ENCODE measurements at places on chromosomes 1 and 21. TPM values are rescaled to one million over a fixed set of nuclear protein-coding genes. Genes with fewer than 3 reads are reported as not detected.

- no peak for DNase-seq
Observed at GRCh38 chr21:31583498-31583897, 76.0 kb upstream of the SOD1 start.

DNA sequence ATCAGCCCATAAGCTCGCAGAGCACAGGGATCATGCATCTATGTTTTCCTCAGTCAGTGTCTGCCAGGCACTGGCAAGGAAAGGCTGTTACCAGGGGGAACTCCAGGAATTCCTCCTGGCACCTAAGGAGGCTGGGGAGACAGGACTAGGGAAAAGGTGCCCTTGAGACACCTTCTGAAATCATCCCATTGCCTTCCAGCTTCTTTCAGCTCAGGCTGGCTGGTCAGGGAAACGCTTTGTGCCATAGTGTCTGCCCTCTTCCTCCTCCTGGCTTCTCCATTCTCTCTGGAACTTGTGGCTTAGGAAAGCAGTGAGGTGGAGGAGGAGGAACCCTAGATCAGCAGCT is 13.8 kb downstream of the LMNA start:
- no peak for DNase-seq

DNA sequence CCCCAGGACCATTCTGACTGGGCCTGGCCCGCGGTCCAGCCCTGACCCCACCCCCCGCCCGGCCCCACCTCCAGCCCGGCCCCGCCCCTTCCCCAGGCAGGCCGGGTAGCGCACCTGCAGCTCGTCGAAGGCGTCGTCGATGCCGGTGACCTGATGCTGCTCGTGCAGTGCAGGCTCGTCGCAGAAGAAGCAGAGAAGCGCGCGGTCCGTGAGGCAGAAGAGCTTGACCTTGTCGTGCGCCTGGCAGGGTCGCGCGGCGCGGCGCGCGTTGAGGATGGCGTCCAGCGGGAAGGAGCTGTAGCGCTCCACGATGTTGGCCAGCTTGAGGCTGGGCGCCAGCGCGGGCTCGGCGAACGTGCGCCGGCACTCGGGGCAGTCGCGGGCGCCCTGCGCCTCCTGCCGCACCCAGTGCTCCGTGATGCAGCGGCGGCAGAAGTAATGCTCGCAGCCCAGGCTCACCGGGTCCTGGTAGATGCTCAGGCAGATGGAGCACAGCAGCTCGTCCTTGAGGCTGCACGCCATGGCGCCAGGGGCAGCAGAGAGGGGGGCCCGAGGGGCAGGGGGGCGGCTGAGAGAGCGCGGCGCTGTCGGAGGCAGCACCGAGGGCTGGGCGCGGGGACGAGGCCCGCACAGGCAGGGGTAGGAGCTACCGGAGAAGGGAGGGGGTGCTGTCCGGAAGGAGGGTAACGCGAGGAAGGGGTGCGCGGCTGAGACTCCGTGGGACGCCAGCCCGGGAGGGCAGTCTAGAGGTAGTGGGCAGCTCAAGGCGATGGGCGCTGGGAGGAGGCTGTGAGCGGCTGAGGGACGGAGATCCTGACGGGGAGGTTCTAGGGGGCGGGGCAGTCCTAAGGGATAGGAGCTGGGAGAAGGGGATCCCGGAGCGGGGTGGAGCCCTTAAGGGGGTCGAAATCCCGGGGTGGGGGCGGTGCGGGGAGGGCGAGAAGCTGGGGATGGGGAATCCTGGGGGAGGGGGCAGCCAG is 642 bp downstream of the TRIM62 start:
- DNase-seq: no peak

DNA sequence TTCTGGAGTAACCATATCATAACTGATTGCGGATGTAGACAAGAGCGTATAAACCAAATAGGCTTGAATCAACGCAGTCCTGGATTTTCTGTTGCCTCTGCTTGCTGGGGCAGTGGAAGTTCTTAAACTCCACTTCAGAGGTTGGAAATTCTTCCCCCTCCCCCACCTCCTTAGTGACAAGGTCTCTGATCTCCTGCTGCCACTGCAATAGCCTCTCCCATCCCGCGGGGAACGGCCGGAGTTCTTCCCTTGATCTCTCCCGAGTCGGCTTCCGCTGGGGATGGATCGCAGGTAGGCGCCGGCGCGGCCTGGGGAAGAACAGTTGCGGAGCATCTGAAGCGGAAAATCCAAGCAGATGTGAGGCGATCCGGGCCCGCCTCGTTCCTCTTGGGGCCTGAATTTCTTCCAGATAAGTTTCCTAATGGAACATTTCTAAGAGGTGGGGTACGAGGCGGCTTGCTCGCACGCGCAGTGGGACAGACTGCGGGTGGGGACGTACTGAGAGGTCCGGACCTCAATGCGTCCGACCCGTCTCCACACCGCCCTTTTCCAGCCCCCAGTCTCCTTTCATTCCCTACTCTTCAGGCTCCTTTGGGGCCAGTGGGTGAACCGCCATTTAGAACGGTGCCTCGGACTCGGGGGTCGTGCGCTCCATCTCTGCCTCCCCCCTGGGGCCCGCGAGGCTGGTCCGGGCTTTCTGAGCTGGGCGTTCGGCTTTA is 3.1 kb upstream of the SIM2 start:
- no peak for DNase-seq

GRCh38 chr1:23964235-23964668 is 4.6 kb downstream of the PNRC2 start:
- DNase-seq: no peak

DNA sequence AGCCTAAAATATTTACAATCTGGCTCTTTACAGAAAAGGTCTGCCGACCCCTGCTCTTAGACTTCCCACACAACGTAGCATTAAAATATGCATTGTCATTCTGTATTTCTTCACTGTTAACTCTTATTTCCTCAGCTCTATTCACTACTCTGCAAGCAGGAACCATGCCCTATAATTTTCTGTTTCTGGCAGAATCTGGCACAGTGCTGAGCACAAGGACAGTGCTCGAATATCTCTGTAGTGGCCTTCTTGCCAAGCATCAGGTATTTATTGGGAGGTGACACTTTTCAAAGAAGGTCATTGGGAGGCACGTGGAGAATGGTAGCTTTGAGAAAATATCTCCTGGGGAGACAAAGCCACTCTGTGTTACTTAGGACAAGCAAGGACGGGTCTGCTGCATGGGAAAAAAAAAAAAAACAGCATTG is 77.9 kb downstream of the PSMG1 start:
- DNase-seq: no peak

DNA sequence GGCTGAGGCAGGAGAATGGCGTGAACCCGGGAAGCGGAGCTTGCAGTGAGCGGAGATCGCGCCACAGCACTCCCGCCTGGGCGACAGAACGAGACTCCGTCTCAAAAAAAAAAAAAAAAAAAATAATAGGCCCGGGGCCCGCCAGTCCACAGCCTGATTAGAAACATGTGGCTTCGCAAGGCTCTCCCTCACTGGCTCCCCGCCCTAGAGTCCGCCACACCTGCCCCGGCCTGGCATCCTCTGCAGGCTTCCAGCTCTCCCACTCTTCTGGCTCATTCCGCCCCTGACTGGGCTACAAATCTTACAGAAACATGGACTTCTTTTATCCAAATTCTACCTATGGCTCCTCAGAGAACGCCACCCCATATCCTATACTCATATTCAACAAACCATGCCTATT is 32.4 kb downstream of the PGBD5 start:
- DNase-seq: no peak

- DNase-seq: no peak
Observed at GRCh38 chr1:78171736-78172590, 126.2 kb downstream of the GIPC2 start.

DNA sequence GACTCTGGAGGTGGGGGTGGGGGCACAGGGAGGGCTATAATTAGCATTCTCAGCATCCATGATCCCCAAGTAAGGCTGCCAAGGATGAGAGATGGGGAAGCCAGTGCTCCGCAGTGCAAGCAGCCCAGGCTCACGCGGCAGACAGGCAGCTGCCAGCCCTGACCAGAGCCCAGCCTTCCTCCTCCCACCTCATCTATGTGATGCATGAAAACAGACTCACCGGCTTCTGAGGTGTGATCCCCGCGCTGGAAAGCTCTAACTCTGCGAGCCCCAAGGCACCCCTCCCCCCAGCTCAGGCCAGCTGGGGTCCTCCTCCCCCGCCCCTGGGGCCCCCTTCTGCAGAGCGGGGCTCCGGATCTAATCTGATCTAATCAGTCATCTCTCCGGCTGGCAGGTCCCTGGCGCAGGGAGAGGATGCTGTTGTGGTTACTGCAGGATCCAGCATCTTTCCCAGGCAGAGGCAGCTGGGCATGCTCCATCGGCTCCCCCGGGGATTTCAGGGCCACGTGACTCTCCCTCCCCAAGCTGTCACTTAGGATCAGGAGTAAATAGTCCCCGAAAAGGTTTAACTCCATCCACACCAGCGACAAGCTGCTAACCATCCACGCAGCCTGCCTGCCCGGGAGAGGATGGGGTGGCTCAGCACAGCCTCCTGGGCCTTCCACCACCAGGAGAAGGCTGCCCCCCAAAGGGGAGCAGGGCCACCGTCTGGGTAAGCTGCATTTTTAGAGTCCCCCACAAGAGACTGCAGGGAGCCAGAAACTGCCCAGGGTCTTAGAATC is at the start of gene PLEKHA6:
TSS of gene PLEKHA6 (minus strand) at position 456 of the 782 bp plus-strand sequence. CDS start 86,202 bp downstream, outside the sequence.
- DNase-seq: no peak

- DNase-seq: peak; percentile 80
Observed at GRCh38 chr1:223001653-223002634, 141.1 kb downstream of the TLR5 start.

GRCh38 chr21:42039911-42040351 is 29.8 kb upstream of the ZBTB21 start:
- no peak for DNase-seq

- no peak for DNase-seq
Observed at GRCh38 chr1:35559317-35559944, 1.8 kb downstream of the NCDN start.

- DNase-seq: no peak
Observed at GRCh38 chr21:18285379-18285778, 40.7 kb downstream of the CHODL start.

DNA sequence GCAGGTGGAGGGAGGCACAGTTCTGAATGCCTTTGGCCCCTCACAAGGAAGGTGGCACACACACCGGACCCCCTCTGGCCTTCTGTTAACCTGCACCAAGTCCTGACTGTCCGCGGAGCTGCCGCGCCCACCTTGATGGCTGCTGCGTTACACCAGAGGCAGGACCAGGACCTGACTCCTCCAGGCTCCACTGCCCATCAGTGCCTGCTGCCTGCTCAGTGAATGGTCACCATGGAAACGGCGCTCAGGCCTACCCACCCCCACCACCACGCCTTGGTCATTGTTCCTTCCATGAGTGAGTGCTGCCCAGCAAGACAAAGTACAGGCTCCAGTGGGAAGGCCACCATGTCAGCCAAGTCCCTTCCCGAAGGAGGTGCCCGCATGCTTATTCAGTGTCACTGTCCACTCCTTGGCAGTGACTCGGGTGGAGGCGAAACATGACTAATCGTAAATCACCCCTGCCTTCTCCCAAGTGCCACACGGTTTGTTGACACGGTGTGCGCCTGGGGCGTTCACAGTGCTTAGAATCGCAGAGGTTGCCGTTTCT is 57.3 kb downstream of the SLC37A1 start:
- DNase-seq: no peak

GRCh38 chr1:58047265-58047858 is 499.2 kb downstream of the OMA1 start:
- no peak for DNase-seq

DNA sequence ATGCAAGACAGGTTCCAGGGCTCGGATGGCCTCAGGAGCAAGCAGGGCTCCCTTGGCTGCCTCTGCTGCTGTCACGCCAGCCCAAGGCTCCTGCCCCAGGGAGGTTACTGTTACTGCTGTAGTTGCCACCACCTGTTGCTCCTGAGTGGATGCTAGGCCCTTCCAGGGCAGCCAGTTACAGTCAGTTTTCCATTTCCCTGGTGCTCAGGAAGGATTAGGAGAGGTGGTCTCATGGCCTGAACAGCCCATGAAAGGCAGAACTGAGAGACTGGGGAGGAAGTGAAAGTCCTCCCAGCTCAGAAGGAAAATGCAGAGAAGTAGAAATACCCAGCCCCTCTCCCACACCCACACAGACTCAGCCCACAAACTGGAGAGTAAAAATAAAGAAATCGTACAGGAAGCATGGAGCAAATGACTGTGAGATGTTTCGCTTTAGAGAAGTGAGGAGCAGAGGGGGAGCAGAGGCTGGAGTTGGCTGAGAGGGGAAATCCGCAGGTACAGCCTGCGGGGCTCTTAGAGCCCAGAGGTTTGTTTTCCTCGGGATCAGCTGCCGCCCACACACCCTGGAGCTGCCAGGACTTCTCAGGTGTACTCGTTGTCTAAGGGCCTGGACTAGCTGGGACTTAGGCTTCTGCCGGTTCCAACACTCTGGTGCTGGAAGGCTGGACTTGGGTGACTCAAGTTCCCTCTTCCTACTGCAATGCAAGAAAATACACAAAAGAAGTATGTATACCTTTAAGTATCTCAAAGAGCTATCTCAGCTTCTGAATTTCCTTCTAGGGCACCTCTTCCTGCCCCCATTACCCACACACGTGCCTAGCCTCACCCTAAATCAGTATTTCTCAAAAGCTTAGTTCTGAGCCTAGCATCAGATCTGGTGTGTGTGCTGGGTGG is 2.3 kb downstream of the IL6R start:
- DNase-seq: no peak

DNA sequence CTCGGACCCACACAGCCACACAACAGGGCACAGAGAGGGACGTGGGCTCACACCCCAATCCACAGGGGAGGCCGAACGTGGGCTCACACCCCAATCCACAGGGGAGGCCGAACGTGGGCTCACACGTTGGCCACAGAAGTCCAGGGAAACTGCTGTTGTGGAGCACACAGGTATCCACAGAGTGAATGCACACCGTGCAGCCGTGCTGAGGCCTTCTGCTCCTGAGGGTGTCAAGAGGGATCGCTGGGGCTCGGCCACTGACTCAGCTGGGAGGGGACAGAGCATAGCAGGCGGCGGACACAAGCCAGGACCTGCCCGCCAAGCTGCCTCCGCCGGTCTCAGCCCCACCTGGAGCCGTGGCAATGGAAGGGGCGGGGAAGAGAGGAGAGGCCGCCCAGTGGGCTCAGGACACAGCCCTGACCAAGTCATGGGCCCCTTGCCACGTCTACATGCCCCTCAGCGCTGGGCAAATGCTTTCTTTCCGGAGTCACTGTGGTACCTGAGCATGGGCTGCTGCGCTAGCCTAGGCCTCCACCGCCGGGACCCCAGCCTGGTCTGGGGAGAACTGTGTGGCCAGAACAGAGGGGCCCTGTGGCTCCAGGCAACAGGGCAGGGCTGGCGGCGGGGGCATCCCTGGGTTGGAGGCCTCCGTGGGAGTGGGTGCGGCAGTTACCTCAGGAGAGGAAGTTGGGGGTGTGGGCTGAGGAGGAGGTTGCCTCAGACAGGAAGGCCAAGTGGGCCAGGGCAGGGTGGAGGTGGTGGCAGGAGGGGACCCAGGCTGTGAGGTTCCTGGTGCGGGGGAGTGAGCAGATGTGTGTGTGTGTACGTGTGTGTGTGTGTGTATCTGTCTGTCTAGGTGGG is 1.2 kb downstream of the SYTL1 start:
- no peak for DNase-seq

- DNase-seq: no peak
Observed at GRCh38 chr1:245277276-245277675, 122.5 kb downstream of the KIF26B start.

Gene DIO1
- total RNA-seq: not detected

Gene PERM1
- not detected for total RNA-seq

Gene ARF1
- 373 TPM for total RNA-seq

Gene CBS
- 44.9 TPM for total RNA-seq

Gene TRIM17
- total RNA-seq: not detected

Gene SPRR1B
- total RNA-seq: not detected

Gene DCST1
- total RNA-seq: not detected
